OCI-LY7 (cell line): ENCODE measurements at places on chromosomes 1 and 21. TPM values are rescaled to one million over a fixed set of nuclear protein-coding genes. Genes with fewer than 3 reads are reported as not detected.

DNA sequence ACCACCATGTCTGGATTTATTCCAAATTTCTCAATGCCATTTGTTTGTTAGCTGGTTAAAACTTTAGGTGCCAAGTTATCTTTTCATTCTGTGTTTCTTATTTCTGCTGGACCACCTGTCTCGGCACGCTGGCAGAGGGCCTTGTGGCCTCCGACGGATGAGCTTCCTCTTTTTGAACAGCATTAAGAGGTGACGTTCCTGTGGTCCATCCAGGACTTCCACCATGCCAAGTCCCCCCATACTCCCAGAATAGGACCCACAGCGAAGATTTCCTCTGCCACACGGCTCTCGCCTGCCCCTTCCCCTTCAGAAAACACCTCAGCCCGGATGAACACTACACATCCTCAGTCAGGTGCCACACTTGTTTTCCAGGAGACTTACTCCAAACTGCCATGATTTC, 73.8 kb downstream of the NTPCR start:
- DNase-seq, result no peak

DNA sequence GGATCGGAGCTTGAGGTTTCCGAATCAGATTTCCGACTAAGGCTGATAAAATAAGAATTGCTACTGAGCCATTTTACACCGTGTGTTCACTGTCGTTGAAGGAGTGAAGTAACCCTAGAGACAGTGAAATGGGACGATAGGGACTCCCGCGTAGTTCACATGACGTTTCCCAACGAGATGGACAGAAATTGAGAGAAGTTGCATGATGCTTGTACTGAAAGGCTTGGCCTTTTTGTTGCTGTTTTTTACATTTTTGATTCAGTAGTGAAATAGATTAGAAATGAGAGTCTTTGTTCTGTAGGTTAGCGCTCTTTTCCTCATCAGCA, 1.2 kb downstream of the KHDRBS1 start:
- DNase-seq, result peak; percentile 56

- DNase-seq, result no peak
Measured at GRCh38 chr1:157292809-157293564, 154.8 kb upstream of the ETV3 start.

GRCh38 chr1:110714374-110714995, 39.7 kb upstream of the KCNA3 start:
- no peak for DNase-seq

DNA sequence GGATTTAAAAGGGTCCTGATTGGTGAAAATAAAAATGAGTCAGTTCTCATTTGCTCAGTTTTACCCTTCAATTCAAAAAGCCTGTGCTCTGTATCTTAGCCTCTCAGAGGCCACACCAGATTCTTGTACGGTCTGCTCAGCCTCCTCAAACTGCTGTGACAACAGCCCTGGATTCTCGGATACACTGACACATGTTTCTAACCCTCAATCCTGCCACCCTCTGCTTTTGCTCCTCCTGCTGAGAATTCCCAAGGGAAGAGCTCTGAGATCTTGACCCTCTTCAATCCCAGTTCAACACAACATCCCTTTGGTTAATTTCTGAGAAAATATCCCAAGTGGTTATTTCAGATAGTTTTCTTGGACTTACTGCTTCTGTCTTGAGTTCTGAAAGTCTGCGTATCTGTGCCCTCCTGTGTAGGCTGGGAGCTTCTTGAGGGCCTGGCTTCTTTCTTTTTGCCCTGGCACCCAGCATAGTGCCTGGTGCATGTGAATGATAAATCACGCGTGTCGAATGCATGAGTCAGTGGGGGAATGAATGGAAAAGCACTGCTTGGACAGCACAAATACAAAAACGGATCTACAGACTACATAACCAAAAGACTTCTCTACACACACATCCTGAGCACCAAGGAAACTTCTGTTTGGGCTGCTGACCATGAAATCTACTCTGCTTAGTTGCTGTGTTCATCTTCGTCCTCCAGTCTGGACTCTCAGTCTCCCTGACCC, 24.5 kb downstream of the IRF2BP2 start:
- no peak for DNase-seq

DNA sequence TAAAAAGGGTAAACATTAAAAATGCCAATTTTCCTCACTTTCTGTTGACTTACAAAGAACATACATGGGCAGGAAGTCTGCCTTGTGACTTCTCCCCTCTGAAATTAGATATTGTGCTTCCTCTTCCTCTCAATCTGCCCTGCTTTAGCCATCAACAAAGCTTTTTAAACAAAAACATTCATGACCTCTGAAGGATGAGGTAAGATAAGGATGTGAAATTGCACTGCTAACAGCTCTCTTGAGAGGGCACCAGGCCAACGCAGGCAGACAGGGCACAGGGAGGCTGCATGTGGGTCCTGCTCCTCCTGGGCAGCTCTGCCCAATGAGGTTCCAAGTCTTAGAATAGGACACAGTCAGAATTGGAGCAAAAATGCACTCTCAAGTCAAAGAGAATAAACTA, 62.1 kb downstream of the DEGS1 start:
- peak; percentile 88 for DNase-seq

DNA sequence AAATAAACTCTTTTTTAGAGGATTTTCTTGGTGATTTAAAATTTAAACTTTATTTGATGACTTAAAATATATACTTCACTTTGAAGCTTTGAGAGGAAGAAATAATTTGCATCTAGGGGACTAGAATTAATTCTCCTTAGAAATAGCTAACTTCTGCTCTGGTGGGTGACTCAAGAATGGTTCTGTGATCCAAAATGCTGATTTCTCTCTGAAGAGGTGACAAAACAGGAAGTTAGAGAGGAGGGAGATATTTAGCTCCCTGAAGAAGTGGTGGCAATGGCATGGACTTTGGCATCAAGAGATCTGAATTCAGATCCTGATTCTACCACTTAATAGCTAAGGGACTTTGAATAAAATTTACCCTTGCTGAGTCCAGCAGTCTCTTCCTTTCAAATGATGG, 125.8 kb upstream of the ATP1B1 start:
- DNase-seq, result no peak

GRCh38 chr1:59364037-59364436, 67.1 kb downstream of the FGGY start:
- no peak for DNase-seq

The ZNF593OS gene
- not detected in 2 replicates for total RNA-seq

GRCh38 chr21:15152591-15152990, 87.8 kb upstream of the NRIP1 start:
- DNase-seq, result no peak

GRCh38 chr1:156664767-156665411, 12.3 kb downstream of the NES start:
- DNase-seq, result no peak

The LSS gene
- 97.5 and 137 TPM in 2 replicates for total RNA-seq

The MAP1LC3C gene
- not detected in 2 replicates for total RNA-seq

DNA sequence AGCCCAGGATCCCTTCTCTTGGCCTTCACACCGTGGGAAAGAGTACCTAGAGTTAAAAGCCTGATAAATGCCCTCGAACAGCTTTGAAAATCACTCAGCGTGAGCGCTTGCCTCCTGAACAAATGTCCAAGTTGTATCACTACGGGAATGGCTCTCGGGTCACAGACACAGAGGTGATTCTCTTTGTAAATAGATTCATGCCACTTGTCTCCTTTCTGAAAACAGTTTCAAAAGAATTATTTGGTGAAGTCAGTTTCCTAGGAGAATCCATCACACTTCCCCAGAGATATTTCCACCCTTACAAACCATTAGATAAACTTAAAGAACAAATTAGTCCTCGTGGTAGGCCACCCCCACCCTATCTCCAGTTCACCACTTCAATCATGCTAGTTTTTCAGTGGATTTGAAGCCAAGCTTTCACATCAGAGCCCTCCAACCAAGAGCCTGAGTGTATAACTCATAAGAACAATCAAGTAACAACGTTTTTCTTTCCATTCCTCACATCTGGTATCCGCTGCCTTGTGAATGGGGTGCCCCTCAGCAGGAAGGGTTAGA, 132.9 kb downstream of the SLC30A10 start:
- DNase-seq, result no peak

The KCTD3 gene
- total RNA-seq, result 2.4 and 3.4 TPM in 2 replicates

DNA sequence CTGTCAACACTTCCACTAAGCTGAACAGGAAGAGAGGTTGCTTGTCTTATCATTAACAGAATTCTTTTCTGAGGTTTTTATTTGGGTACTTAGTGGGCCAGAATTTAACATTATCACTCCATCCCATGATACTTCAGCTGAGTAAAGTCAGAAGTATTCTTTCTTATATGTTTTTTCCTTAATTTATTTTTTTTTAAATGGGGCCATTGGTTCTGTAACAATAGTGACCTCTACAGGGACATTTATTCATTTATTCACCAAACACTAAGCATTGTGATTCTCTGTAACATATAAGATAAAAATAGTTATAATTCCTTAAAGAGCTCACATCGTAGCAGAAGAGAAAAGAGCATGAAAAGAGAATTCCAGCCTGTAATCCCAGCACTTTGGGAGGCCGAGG, 9.8 kb downstream of the GREM2 start:
- no peak for DNase-seq

- peak; percentile 62 for DNase-seq
Measured at GRCh38 chr1:54604572-54605370, 18.6 kb downstream of the FAM151A start.

The CCDC17 gene
- 5.0 and 5.6 TPM in 2 replicates for total RNA-seq

The ENAH gene
- total RNA-seq, result 17.6 and 18.1 TPM in 2 replicates

GRCh38 chr1:97340951-97341350, 579.9 kb downstream of the DPYD start:
- no peak for DNase-seq

- peak; percentile 85 for DNase-seq
Measured at GRCh38 chr21:33266050-33266788, at the start of gene IL10RB. IL10RB (plus strand) TSS chr21:33266367; CDS start chr21:33266466, 99 bp downstream.

The NFIA gene
- total RNA-seq, result 16.4 and 18.8 TPM in 2 replicates

DNA sequence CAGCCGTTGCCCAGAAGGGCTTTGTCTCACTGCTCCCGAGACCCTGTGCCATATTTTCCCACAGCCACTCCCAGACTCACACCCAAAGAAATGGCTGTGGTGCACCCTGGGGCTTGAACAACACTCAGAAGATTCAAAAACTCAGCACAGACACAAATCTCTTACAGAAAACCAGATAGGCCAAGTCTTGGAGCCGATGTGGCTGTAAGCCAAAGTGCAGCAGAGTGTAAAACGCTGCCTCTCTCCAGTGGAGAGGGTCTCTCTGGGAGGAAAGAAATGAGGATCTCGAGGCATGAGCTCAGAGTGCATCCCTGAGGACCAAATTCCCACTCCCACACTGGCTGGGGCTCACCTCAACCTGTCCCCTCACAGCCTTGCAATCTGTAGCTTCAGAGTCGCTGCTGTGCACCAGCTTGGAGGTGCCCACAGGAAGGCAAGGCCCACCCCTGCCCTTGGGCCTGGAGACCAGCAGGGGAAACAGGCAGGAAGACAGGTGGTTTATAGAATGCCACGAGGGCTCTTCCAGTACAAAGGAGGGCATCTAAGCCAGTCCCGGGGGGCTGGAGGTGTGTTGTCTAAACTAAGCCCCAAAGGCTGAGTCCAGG, 171.3 kb upstream of the AJAP1 start:
- no peak for DNase-seq

DNA sequence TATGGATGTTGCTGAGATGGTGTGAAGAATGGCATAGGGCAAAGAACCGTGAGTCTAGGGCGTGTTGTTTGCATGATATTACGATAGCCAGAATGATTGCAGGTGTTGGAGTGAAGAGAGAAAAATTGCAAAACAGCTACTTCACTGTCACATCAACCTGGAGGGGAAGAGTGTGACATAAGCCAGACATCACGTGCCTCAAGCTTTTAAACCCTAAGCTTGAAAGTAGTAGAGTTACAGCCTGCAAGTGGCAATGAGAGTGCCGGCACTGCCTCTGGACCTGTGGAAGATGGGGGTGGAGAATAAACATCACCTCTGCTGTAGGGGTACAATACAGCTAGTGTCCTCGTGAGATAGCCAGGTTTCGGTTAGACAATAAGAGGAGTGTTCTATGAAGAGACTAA, 11.1 kb downstream of the EEIG2 start:
- no peak for DNase-seq

DNA sequence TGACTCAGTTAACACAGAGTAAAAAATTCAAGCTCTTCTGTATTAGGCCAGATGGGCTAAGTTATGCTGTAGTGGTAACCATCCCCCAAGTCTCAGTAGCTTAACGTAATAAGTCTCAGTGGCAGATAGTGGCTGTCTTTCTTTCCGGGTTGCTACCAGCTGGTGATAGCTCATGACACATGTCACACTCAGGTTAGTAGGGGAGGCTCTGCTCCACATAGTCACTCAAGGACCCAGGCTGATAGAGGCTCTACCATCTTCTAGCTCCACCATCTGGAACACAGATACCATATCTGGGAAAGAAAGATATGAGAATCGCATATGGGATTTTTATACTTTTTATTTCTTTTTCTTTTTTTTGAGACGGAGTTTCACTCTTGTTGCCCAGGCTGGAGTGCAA, 16.2 kb upstream of the MEF2D start:
- DNase-seq, result no peak

DNA sequence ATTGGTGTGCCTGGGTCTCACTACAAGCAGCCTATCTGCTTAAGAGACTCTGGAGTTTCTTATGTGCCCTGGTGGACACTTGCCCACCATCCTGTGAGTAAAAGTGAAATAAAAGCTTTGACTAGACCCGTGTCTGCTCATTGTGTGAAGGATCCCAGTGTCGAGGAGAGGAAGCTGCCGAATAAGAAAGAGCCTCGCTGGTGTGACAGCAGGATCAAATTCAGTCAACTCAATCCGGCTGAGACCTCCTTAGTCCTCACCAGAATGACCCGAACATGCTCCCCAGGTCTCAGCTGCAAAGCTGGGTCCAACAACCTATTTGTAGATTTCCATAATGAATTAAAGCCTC, 14.8 kb downstream of the CD2 start:
- DNase-seq, result peak; percentile 33

- DNase-seq, result no peak
Measured at GRCh38 chr21:42374864-42375499, 8.6 kb upstream of the TFF1 start.

- no peak for DNase-seq
Measured at GRCh38 chr1:206649261-206649921, 14.1 kb downstream of the DYRK3 start.

GRCh38 chr1:48216313-48216712, 6.2 kb upstream of the SLC5A9 start:
- DNase-seq, result no peak

DNA sequence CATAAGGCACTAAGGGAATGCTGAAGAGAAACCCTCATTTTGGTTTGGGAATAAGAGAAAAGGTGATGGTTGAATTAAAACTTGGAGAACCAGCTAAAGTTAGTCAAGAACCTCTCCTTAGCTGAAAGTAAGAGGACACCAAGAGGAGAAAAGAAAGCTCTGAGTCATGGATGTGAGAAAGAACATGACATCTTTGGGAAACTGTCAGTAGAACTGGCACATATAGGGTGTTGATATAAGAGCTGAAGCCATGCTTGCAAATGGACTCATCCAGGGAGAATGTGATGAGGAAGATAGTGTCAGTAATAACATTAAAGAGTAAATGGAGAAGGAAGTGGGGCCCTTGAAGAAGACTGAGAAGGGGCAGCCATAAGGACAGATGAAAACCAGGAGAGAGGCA, 54.3 kb downstream of the LRRC8C start:
- DNase-seq, result no peak

The HEATR1 gene
- 65.2 and 69.0 TPM in 2 replicates for total RNA-seq

The HSD3B2 gene
- not detected in 2 replicates for total RNA-seq

GRCh38 chr1:172002725-172003345, 161.5 kb downstream of the DNM3 start:
- DNase-seq, result peak; percentile 55
